Panc1 (cell line): ENCODE measurements at places on chromosomes 12 and 14.

- no peaks in the 10 kb centered on the region for H3K27me3 ChIP-seq
- no peaks in the 10 kb centered on the region for H3K4me1 ChIP-seq
- no peak for DNase-seq
- H3K36me3 ChIP-seq = no peaks in the 10 kb centered on the region
Observed at GRCh38 chr12:6987956-6988553, 17.3 kb downstream of the EMG1 start.

DNA sequence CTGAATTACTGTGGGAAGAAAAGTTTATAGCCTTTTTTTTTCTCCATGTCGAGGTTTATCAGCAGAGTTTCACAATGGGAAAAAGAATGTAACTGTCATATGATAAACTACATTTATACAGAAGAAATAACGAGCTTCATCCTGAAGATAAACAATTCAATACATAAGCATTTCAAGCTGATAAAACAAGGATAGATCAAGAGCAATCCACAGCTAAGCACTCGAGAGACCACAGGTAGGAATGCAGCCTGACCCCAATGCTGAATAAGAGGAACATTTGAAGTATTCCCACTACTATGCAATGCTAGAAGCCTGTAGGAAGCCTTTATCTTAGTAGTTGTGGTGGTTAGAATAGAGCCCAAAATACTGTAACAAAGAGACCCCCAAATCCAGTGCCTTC, 32.6 kb upstream of the DAAM1 start:
- H3K27ac ChIP-seq = no peak overlapping the region
- H3K4me3 ChIP-seq = no peak overlapping the region
- no peaks in the 10 kb centered on the region for H3K36me3 ChIP-seq
- no peaks in the 10 kb centered on the region for H3K4me1 ChIP-seq
- DNase-seq = no peak

DNA sequence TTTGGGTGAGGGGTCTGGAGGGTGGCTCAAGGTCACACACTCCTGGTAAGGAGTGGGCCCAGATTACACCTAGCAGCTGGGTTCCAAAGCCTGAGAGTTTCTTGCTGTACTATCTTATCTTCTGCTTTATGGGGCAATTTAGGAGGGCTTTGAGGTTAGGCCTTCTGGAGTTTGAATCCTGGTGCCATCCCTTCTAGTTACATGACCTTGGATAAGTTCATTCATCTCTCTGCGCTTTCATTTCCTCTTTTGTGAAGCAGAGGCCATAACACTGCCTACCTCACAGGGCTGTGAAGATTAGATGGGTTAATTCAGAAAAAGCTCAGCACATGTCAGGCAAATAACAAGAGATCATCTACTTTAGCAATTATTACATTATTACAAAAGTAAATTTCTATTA, 7.4 kb upstream of the KRT77 start:
- no peak for DNase-seq
- peaks cover 11% of the 10 kb centered on the region for H3K27me3 ChIP-seq
- H3K4me1 ChIP-seq = peaks cover 4% of the 10 kb centered on the region; the same call in 1 of the 2 replicates
- no peak overlapping the region for H3K27ac ChIP-seq
- no peak overlapping the region for H3K4me3 ChIP-seq

GRCh38 chr12:56188131-56188777, 1.0 kb downstream of the SMARCC2 start:
- H3K27me3 ChIP-seq = no peaks in the 10 kb centered on the region
- peak overlapping the region; percentile 77 for H3K4me3 ChIP-seq
- peaks cover 25% of the 10 kb centered on the region for H3K36me3 ChIP-seq
- H3K27ac ChIP-seq = peak overlapping the region; percentile 88

DNA sequence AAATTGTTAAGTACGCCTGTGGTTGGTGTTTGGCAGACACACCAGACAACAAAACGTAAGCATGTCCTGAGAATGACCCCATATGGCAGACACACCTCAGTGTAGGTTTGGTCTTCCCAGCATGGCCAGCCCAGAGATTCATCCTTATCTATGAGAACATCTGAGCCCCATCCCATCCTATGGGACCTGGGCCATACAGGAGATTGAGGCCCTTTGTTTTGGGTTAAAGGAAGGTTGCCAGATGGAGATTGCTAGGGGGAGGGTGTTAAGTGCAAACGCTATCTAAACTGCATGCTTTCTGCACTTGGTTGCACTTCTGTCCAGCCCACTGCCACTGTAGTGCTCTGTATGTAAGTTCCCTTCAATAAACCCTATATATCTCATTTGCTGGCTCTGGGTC, 4.1 kb upstream of the PCNX4 start:
- H3K27ac ChIP-seq = no peak overlapping the region
- 0 out of 2 replicates have a peak, but pooled peaks cover 4% of the 10 kb centered on the region for H3K4me1 ChIP-seq
- no peaks in the 10 kb centered on the region; the same call in 1 of the 2 replicates for H3K36me3 ChIP-seq
- DNase-seq = no peak
